ENCODE measurements at places on chromosomes 12 and 14.

DNA sequence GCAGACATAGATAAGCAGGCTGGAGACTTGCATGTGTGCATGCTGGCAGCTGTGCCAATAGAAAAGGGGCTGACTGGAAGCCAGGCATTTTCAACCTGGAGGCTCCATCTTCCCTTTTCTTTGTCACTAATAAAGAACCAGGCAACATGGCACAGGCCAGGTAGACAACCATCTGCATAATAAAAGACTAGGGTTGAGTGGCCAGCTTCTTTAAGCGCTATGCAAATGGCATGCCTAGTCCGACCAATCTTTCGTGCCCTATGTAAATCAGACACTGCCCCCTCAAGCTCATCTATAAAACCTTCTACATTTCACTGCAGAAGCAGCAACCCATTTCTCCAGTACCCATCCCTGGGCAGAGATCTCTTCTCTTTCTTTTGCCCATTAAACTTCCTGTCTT, 4.6 kb upstream of the KLRC1 start:
- no peak for DNase-seq

- no peak for DNase-seq
Observed at GRCh38 chr12:40375076-40375475, 150.3 kb downstream of the LRRK2 start.

DNA sequence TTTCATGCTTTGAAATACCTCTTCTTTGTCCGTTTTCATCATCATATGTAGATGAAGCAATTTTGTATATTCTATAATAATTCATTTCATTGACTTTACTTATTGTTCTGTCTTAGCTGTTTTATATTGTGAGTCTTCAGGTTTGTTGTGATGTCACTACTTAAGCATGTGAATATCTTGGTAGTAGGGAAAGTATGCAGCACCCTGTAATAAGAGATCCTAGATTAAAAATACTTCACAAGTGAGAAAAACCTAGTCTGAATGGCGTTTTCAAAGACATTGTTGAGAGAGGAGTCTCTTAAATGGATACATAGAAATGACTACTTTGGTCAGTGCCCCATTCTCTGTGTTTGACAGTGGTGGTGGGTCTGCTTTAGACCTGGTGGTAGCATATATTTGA, 61.4 kb downstream of the SLC16A7 start:
- DNase-seq: no peak

DNA sequence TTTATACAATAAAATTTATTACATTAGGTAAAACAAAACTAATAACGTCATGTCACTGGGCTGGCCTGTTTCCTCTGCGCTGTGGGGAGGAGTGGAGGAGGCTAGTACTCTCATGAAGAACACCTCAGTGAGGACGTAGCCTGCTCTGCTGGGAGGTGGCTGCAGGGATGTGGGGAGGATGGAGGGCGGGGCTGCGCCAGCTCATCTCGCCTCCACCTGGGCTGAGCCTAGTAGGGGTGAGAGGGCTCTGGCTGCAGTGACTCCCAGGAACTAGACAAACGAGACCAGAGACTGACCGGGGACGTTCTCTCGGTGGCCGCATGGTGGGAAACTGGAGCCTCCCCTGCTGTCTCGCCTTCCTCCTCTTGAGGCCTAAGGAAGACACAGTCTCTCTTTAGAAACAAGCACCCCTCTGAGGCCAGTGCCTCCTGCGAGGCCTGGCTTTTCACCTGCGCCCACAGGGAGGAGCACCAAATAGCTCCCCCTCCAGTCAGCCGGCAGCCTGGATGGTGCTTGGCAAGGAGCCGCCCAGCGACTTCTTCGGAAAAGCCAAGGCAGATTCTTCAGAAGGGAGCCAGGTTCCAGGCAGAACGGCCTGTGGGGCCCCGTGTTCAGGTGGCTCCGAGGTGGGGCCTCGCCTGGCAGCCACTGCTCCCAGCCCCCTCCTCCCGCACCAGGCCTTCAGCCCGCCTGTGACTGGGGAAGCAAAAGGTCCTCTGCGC, 62.4 kb downstream of the PLEKHG3 start:
- no peak for DNase-seq

GRCh38 chr12:100077367-100077766, 65.3 kb downstream of the BLTP3B start:
- DNase-seq: no peak

- no peak for DNase-seq
Observed at GRCh38 chr14:96203635-96204034, 1.0 kb upstream of the BDKRB2 start.

GRCh38 chr14:65033181-65033580, 46.5 kb downstream of the FNTB start:
- DNase-seq: no peak

DNA sequence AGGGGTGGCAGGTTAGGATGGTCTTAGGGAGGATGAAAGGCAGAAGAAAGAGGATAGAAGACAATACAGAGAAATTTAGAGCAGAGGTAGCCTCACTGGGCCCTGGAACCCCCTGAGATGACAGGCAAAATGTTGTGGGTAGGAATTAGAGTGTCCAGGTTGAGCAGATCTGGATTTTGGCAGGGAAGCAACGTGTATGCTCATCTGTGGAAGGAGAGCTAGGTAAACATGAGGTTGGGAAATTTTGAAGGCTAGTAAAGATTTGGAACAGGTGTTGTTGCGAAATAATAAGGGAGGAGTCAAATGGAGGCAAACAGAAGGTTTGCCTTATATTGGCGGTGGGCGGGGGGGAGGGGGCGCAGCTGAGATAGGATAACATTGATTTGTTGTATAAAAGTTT, 5.3 kb downstream of the HSD17B6 start:
- no peak for DNase-seq

DNA sequence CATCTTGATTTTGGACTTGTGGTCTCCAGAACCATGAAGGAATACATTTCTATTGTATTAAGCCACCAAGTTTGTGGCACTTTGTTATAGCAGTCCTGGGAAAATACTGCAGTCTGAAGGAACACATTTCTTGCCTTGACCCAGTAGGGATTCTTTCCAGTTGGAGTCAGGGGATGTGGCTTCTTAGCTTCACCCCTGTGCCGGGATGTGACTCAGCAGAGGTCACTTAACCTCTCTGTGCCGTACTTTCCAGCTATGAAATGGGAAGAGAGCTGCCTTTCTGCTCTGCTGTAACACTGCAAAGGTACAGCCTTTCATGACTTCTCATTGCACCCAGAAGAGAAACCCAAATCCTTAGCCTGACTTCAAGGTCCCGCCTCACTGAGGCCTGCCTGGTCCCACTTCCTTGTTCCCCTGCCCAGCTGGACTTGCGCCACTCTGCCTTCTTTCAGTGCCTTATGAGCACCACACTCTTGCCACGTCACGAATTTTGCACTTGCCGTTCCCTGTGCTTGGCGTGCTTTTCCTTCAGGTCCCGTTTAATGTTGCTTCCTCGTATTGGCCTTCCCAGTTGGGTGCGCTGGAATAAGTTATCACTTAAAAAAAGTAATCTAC, 24.2 kb downstream of the CHST11 start:
- DNase-seq: no peak

- no peak for DNase-seq
Observed at GRCh38 chr14:66293533-66294105, 192.6 kb upstream of the CCDC196 start.

DNA sequence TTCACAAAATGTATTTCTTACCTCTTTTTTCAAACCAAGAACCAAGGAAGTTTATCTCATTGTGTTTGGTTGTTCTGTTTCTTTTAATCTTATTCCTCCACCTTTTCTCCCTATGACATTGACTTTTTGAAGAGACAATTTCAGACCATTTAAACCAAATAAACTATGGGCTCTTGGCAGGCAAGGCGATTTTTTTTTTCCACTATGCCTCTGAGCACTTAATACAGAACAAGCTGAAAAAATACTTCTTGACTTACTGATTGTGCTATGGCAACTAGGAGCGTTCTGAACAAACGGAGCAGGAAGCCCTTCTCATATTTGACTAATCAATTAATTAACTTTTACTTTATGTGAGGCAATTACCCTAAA, 98.0 kb downstream of the ZNF664 start:
- no peak for DNase-seq

DNA sequence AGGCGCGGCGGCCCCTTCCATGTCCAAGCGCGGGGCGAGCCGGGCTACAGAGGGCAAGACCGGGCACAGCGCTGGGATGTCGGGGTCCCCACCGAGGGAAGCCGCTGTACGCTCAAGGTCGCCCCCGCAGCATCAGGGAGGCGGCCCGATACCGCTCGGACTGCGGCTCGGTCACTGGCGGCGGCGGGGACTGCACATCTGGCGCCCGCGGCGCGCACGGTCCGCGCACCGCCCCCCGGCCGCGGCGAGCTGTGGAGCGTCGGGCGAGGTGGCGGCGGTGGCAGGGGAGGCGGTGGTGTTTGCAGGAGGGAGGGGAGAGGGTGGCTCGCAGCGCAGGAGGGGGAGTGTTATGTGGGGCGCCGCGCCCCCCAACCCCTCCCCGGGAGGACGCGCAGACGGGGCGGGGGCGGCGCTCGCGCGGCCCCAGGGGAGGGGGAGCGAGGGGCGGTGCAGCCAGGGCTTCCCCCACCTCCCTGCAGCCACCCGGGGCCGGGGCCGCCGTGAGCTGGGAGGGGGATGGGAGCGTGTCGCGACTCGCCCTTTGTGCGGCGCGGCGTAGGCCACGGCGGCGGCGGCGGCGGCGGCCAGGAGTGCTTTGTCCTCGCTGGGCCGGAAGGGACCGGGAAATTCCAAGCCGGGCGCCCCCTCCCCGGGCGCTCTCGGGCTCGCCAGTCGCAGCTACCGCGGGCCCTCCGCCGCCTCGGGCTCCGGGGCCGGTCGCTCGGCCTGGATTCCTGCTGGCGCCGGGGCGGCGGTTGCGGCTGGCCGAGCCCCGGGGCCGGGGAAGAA, at the start of gene NUAK1:
Gene NUAK1 (minus strand): TSS at position 322 of the 789 bp plus-strand sequence. CDS start 301 bp downstream, at position 21.
- DNase-seq: peak; percentile 86

- DNase-seq: peak; percentile 13
Observed at GRCh38 chr12:22626406-22626805, 1.4 kb downstream of the ETNK1 start.

GRCh38 chr14:33232031-33232430, 293.4 kb downstream of the NPAS3 start:
- DNase-seq: no peak

DNA sequence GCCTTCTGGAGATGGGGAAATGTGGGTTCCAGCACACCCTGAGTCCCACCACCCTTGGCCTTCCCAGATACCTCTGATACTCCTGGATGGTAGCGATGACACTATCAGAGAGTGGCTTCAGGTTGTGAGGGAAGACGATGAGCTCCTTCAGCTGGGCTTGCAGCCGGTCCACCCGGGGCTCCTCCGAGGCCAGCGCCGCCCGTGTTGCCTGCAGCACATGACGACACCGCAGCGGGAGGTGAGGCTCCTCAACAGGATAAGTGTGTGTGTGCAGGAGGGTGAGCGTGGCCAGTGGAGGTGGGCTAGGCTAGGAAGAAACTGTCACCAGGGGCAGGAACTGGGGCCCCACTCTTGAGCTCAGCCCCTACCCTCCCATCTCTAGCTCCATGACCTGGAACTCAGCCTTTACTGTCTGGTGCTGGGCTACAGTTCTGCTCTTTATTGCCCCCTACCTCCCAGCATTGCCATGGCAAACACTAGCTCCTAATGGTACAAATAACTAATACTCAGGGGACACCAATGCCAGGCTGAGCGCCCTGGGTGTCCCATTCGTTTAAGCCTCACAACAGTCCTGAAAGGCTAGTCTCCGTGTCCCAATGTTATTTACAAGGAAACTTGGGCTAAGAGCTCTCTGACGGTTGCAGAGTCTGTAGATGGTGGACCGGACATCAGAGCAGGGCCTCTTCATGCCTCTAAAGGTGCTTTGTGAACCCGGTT, 64.1 kb downstream of the SYNE3 start:
- DNase-seq: no peak

DNA sequence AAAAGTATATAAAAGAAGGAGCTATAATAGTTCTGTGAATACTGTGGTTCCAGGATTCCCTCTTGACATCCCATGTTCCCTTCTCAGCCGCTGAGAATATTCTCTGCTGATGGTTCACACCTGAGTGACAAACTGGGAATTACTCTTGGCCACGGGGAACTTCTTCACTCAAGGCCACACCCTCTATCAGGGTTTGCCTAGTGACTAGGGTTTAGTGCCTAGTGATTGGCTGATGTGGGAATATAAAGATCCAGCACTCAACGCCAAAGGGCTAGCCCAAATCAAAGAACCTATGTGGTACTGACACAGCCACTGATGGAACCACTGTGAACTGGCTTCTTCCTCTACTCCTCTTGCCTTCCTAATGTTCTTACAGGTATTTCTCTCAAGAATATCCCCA, 248.4 kb downstream of the ASCL1 start:
- no peak for DNase-seq

DNA sequence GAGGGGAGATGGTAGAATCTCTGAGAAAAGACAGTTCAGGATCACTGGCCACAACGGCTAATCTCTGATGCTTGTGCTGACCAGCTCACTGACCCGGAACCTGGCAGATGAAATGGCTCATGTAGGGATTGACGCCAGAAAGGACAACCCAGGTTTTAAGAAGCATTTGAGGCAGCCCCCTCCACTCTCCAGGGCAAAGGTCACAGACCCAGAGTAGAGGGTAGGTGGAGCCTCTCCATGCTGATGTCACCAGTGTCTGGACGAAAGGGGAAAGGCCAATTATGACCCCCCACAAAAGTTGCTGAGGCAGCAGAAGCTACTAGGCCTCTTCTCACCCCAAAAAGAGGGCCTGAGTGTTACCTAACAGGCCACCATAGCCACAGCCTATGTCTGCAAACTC, 1.2 kb downstream of the METTL1 start:
- DNase-seq: no peak

DNA sequence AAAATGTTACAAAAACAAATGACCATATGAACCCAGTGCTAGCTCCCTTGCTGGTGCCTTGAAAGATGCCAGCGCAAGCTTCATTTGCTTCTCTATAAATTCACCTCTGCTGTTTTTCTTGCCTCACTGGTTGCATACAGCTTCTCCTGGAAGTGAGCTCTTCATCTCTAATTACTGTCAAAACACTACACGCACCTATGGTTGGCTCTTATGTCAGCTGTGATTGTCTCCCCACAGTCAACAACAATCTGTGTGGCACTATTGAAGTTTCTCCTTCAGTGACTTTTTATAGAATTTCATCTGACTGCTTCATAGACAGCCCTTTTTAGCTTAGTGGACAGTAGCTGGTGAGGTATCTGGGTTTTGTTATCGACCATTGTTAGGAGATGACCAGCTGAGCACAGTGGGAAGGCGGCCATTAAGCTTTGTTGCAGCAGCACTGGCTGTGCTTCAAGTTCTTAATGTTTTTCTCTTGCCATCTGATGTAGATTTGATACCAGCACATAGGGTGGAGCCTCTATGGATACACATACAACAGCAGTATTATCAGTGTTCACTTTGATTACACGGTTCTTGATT, 131.8 kb downstream of the KITLG start:
- no peak for DNase-seq

DNA sequence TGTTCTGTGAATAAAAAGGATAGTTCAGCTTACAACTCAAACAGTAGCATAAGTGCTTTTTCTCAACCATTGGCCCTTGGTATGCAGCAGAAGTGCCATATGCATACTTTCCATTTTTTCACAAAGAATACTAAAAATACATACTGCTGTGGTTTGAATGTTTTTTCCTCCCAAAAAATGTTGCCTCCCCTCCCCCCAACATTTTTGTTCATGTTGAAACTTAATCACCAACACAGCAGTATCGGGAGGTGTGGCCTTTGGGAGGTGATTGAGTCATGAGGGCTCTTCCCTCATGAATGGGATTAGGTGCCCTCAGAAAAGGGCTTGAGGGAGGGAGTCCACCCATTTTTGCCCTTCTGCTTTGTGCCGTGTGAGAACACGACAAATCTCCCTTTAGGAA, 198.6 kb downstream of the ESR2 start:
- DNase-seq: no peak

All from hepatocyte (in vitro differentiated cells).